ENCODE measurements at places on chromosomes 3 and 15.
A peak's percentile ranks its signal among the peaks of the same experiment; 100 is the strongest.

DNA sequence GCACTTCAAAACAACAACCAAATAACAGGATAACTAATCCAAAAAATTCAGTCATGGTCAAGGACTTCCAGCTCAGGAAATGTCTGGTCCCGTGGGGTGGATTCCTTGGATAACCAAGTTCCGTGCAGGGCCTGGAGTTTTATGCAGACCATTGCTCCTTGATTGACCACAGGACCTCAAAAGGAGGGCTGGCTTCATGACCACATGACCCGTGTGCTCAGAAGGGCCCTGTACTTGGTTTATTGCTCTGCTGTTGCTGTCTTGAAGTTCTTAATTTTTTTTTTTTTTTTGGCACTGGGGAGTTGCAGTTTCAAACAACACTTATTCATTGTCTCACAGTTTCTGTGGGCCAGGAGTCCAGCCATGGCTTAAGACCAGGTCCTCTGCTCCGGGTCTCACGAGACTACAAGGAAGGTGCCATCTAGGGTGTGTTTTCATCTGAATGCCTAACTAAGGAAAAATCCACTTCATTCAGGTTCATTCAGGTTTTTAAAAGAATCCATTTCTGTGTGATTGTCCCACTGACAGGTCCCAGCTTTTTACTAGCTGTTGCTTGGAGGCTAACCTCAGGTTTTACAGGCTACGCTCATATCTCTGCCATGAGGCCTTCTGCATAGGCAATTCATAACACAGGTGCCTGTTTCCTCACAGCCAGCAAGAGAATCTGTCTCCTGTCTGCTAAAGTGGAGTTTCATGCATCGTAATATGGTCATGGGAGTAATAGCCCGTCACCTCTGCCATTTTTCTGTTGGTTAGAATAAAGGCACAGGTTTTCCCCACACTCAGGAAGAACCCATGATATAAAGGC, 65.3 kb downstream of the FLNB start:
- peak; percentile 22 for DNase-seq

DNA sequence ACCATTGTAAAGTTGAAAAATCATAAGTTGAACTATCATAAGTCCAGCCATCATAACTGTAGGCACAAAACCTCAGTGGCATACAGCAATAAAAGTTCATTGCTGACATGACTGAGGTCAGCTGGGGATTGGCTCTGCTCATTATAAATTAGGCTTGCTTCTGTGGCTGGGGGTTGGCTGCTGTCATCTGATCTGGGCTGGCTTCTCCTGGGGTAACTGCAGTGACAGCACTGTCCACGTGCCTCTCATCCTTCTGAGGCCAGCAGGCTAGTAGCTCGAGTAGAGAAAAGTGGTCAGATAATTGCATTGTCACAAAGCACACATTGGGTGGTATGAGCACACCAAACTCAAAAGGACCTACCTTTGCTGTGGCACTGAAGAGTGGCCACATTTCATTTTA, 31.3 kb downstream of the CMTM7 start:
- DNase-seq = no peak

DNA sequence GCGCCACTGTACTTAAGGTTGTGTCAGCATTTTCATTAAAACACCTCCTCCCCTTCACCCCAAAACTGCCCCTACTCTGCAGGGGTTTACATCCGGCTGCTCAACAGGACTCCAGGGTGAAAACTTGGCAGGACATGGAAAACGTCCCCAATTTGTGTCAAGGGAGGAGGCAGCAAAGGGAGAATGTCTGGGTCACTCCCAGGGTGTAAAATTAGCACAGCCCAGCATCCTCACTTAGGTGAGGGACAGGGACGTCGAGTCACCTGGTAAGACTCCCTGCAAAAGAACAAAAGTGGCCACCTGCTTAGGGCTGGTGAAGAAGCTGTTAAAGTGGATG, 532.3 kb downstream of the FOXP1 start:
- DNase-seq = no peak

- DNase-seq = no peak
Observed at GRCh38 chr15:43330780-43331087, 361 bp upstream of the LCMT2 start.

GRCh38 chr3:170180079-170180907, 1.2 kb downstream of the PHC3 start:
- peak; percentile 4 for DNase-seq

GRCh38 chr15:90681056-90681455, 36.1 kb upstream of the BLM start:
- DNase-seq = no peak

GRCh38 chr15:94777037-94777436, 545.7 kb downstream of the MCTP2 start:
- DNase-seq = no peak

- no peak for DNase-seq
Observed at GRCh38 chr3:57715686-57716085, 22.8 kb upstream of the DENND6A start.

- peak; percentile 77 for DNase-seq
Observed at GRCh38 chr3:147652651-147653366, 243.6 kb downstream of the ZIC1 start.

DNA sequence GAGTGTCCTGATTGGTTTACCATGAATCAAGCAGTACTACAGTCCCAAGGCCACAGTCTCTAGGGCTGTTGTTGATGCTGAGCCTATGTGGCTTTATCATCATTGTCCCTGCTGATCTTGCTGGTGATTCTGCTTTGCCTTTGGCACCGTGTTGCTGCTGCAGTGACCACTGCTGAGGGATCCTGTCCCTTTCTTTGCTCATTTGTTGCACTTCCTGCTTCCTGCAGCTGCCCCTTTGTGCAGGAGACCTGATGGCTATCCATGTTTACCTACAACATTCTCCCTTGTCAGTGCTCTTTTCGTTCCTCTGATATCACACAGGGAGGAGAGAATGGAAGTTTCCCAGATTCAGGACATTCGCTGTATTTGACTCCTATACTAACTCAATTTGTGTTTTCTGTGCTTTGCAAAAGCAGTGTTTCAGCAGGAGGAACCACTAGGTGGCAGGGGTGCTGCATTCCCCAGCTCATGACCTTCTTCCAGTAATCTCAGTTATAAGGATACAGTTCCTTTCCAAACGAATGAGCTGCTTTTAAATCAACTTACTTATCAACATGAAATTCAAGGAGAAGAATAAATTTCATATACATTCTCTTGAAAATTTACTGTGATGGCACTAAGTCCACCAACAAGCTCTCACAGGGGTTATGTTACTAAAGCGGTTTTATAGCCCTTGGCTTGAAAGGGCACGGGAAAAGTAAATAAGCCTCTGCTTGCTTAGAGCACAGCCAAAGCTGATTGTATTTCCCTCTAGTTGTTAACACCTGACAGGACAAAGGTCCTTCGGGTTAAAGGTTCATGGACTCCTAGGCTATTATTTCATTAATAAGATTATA, 9.7 kb upstream of the THUMPD3 start:
- DNase-seq = peak; percentile 61

- DNase-seq = no peak
Observed at GRCh38 chr3:193347521-193348501, 30.7 kb downstream of the ATP13A5 start.

GRCh38 chr3:177284383-177284881, 87.2 kb upstream of the TBL1XR1 start:
- peak; percentile 50 for DNase-seq

- DNase-seq = no peak
Observed at GRCh38 chr15:88802991-88803240, 320 bp upstream of the ACAN start.

DNA sequence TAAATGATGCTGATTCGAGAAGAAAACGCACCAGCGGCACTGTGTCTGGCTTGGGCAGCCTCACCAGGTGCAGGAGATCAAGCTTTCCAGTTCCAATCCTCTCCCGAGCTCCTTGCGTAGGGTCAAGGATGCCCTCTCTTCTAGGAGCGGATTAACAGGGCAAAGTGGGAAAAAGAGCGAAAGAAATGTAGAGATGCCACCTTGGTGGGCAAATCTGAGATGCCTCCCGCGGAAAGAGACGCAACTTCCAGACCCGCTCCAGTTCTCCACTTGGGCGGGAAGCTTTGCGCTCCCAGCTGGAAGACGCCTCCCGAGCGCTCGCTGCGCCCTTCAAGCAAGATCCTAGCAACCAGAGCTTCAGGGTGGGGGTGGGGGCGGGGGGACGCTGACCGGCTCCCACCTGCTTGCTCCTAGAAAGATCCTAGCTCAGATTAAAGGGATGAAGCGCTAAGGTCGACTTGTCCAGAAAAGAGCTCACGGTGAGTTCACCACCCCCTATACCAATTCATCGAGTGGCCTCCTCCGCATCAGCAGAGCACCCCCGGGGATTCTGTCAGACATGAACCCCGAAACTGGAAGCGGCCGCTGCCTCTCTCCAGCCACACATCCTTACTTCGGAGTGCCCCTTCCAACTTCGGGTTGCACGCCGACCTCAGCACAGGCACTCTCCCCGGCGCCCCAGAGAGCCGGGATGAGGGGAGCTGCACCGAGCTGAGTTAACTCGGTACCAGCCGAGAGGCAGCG, 769 bp downstream of the TAFA4 start:
- DNase-seq = no peak

GRCh38 chr3:128081846-128082245, 29.6 kb downstream of the SEC61A1 start:
- DNase-seq = peak; percentile 52

DNA sequence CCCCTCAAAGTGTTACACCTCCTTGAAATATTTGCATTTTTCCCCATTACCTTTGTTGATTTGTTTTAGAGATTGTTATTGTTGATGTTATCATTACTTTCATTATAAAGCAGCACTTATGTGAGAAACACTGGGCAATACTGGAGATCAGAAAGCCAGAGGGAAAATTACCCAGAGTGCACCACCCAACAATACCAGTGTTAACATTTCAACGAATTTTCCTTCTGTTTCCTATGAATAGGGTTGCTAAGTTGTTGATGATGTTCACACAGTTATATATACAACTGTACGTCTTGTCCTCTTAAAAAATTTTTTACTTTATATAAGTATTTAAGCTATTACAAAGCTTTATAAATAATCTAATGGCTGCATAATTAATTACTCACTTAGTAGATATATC, 173.6 kb upstream of the UMPS start:
- DNase-seq = no peak

DNA sequence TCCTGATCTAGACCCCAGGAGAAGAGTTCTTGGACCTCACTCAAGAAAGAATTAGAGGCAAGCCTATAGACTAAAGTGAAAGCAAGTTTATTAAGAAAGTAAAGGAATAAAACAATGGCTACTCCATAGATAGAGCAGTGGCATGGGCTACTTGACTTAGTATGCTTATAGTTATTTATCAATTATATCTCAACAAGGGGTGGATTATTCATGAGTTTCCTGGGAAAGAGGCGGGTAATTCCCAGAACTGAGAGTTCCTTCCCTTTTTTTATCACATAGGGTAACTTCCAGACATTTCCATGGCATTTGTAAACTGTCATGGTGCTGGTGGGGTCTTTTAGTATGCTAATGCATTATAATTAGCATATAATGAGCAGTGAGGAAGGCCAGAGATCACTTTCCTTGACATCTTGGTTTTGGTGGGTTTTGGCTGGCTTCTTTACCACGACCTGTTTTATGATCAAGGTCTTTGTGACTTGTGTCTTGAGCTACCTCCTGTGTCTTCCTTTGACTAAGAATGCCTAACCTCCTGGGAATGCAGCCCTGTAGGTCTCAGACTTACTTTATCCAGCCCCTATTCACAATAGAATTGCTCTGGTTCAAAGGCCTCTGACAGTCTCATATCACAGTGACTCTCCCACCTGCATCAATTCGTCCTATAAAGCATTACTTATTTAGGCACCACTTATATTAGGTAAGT, 35.3 kb upstream of the PLSCR2 start:
- DNase-seq = no peak

- peak; percentile 97 for DNase-seq
Observed at GRCh38 chr3:45011756-45012508, 14.2 kb upstream of the CLEC3B start.

- DNase-seq = no peak
Observed at GRCh38 chr3:136788154-136788553, 30.8 kb upstream of the SLC35G2 start.

DNA sequence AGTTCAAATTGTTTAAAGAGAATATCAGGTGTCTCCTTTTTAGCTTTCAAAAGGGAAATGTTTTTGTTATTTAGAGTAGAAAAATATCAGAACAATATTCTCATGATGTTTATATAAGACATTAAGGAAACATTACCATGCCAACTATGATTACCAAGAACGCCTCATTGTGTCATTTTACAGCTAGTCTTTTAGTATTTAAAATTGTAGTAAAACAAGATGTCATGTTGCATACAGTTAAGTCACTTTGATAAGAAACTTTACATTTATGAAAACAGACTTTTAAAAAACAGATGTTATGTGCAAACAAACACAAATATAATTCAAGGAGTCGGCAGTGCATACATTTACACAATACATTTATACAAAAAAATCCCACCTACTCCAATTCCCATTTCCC, 4.4 kb downstream of the PLSCR4 start:
- DNase-seq = no peak

DNA sequence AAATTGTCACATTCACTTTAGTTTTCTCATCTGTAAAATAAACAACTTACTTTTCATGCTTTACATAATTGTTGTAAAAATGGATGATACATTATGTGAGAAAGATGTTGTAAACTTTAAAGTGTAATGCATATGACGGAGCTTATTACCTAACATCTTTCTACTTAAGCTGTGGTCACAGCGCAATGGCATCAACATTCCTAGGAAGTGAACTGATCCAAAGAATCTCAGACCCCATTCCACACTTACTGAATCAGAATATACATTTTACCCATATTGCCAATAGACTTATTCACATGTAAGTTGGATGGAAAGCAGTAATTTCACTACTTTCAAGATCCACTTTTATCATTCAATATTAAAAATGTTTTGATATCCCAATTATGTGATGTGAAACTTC, 497.5 kb downstream of the FGF12 start:
- DNase-seq = peak; percentile 58

DNA sequence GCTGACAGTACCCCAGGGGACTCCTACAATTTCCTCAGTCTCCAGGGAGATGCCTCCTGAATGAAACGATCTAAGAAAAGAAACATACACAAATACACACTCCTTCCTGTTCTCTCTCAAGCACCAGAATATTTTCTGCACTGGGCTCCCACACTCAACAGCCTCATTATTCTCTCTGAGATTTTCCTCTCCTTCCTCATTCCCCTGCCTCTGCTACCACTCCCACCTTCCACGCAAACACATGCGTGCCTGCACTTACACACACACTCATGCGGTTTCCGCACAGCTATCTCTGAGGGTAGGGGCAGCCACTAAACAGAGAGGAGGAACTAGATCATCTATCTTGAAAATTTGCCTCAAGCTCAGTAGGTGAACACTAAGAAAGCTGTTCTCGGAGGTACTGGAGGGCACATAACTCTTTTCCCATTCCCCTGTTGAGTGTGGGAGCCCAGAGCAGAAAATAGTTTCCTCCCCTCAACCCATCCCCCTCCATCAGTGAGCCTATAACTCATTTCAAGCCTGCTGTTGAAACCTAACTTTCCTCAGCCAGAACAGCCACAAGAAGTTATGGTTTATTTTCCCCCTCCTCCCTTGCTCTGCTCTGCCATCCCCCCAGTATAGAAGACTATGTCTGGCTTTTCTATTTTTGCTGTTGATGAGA, 30.5 kb upstream of the TIPARP start:
- peak; percentile 66 for DNase-seq

- no peak for DNase-seq
Observed at GRCh38 chr3:177174607-177175170, 22.6 kb downstream of the TBL1XR1 start.

All from fibroblast of skin of right quadriceps (primary cell).